Esophagus squamous epithelium (tissue), 5 donors: ENCODE measurements at places on chromosomes 12 and 14.

GRCh38 chr14:53538316-53538881, 385.3 kb upstream of the DDHD1 start:
- DNase-seq, result no peak

DNA sequence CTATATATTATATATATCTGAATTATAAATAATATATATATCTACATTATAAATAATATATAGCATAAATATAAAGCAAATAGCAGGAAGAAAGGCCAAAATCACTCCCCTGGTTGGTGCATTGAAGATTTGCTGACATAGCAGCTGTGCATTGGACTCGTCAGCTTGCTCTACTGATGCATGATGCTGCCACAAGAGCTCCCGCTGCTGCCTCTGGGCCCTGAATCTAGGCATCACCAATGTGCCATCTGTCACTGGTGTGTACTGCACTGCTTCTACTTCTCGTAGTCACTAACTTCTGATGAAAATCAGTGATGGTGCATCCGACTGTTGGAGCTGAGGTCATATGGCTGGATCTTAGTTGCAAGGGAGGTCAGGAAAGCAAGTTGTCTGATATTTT, 205.0 kb downstream of the ADAMTS20 start:
- no peak for DNase-seq

DNA sequence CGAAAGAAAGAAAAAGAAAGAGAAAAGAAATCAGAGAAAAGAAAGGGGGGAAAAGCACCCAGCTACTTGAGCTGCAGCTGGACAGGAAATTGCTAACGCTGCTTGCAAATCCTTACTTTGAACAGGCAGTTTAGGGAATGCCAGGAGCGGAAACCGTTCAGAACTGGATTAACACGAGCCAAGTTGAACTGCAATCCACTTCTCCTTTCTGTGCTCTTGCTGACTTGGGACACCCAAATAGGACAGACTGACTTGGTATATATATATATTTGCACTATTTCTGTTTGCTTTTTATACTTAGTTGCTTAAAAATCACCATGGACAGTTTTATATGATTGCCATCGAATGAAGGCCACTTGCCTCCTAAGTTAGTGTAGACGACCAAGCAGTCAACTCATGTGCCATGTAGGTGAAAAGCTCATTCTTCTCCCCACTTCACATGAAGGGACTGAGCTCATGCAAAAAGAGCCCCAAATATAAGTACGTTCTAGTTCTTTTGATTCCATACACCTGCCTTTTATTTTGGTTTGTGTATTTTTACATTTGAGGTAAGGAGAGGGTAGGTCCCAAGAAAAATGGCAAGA, 5.5 kb downstream of the DUSP6 start:
- no peak for DNase-seq

- DNase-seq, result peak; percentile 46
Measured at GRCh38 chr12:54368709-54369596, 4.7 kb upstream of the GPR84 start.

DNA sequence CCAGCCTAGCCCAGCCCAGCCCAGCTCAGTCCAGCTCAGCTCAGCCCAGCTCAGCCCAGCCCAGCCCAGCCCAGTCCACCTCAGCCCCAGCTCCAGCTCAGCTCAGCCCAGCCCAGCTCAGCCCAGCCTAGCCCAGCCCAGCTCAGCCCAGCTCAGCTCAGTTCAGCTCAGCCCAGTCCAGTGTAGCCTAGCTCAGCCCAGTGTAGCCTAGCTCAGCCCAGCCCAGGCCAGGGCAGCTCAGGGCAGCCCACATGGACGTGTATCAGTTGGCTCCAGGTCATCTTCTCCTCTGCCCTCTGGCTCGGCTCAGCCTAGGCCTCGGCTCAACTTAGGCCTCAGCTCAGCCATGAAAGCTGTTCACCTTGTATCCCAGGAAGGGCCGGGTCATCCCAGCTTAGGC, 64.7 kb downstream of the TMEM121 start:
- DNase-seq, result no peak

- DNase-seq, result no peak
Measured at GRCh38 chr12:25283006-25283405, 32.3 kb upstream of the KRAS start.

DNA sequence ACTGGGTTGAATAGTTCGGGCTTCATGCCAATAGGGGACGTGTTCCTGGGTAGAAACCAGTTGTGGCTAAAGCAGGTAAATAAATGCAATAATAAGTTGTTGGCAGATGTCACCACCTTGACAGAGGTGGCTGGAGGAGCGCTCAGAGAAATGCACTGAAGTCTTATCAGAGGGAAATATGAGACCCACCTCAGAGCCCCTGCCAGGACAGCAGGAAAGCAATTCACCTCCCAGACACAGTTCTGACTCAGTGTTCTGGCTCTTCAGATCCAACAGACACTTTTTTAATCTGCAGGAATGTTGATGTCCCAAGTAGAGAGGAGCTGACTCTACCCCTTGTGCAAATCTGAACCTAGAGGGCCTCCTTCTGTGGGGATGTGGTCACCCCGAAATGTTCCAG, 687.1 kb upstream of the FBXO33 start:
- DNase-seq, result no peak
